ENCODE measurements at places on chromosomes 3 and 15.

GRCh38 chr3:193853511-193854219, 260.7 kb downstream of the OPA1 start:
- DNase-seq: no peak

- DNase-seq: no peak
Observed at GRCh38 chr15:92631721-92632120, 23.9 kb downstream of the FAM174B start.

GRCh38 chr3:52846432-52846965, 11.7 kb upstream of the MUSTN1 start:
- no peak for DNase-seq

DNA sequence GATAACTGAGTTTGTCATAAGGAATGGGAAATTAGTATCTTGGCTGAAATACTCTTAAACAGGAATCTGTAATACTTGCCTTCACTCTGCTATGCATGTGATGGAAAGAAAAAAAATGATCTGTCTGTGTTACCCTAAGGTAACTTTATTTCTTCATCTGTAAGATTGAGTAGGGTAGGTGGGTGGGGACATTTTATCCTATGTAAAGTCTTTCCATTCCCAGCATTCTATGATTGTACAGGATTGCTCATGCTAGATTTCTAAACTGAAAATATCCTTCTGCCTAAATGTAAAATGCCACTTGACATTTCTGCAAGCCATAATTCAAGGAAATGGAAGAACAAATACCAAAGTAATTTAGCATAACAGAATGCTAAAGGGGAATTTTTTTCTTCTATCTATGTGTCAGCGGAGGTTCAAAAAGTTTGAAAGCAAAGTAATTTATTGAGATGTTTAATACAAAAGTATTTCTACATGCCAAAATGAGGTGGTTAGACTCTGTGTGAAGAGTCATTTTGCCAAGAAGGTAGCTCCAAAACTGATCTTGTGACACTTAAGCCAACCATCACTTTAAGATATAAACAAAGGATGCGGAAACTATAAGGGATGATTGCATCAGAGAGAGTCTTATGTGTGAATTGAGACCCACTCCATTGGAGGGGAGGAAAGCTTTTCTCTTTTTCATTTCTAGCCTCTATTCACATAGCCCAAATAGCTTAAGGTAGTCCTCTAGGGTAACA, 46.6 kb upstream of the SERPINI2 start:
- no peak for DNase-seq

DNA sequence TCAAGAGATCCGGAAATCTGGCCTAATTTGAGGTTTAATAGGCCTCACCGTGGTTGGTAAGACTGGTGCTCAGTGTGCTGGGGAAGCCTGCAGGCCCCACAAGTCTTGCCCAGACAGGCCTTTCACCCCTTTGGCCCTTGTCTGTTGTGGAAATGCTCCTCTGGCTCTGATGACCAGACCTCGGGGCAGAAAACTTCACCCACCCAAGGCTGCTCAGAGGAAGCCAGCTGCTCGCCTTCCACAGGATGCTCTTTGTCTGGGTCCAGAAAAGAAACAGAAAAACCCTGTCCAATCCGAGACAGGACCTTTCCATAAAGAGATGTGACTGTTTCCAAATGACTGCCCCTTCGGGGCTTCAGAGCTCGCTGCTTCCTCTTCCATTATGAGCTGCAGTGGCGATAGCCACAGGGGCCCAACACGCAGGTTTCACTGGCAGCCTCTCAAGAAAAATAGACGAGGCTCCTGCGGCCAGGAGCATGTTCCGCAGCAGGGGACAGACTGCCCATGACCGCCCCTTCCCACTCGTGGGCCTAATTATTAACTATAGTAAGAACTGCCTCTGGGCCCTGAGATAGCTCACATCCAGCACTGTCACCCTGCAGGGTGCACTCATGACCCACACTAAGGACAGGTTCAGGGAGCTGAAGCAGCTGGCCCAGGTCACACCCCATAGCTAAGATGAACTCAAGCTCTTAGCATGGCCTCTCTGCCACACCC, 6.8 kb upstream of the SNX22 start:
- no peak for DNase-seq

- DNase-seq: no peak
Observed at GRCh38 chr3:157104928-157105652, 54.9 kb downstream of the CCNL1 start.

DNA sequence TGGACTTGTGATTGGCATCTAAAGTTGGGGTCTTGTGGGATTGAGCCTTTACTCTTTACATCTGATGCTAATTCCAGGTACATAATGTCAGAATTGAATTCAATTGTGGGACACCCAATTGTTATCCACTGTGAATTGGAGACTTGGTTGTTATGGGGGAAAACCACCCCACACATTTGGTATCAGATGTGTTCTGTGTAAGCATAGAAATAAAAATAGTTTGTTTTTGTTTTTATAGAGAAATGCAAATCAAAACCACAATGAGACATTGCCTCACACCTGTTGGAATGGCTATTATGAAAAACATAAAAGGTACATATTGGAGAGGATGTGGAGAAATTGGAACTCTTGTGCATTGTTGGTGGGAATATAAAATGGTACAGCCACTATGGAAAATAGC, 58.5 kb downstream of the CPA3 start:
- DNase-seq: no peak

- DNase-seq: no peak
Observed at GRCh38 chr15:39744334-39745103, 38.1 kb downstream of the FSIP1 start.

DNA sequence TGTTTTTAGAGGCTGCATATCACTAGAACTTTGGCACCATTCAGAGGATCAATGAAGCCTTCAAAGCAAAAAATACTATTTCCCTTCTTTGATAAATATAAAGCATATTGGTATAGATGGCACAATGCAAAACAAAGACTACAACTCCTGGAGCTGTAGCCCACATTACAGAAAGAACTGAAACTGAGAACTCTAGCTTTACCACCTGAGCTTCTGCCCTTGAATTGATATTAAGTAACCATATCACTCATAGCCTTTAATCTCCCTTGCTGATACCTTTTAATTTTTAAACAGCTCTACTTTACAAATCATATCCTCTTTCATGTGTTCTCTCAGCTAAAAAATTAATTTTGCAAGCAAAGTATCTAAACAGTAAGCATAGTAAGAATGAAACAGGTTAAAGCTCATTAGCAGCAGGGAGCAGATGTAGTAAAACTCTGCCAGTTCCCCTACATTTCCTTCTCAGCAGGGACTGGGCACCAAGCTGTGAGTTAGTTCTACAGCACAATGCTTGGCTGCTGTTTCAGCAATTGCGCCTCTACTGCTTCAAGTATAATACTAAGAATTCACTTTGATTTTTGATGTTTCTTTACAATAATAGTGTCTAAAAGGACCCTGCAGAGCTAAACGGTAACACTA, 97.9 kb upstream of the NANOGP8 start:
- no peak for DNase-seq

DNA sequence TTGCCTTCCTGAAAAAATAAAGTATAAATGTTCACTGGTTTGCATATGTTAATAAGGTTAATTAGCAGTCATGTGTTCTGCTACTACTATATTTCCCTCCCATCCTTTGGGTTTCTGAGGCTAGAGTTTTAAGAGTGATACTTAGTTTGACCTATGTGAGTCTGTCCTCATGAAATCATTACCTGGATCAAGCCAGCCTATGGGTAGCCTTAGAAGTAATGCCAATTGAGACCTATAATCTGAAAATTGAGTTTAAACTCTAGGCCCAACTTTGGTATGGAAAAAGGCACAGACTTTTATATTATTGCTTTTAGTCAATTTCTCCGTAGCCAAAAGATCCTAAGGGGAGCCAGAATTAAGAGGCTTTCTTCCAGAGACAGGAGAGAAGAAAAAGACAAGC, 18.4 kb upstream of the SOX2 start:
- DNase-seq: no peak

GRCh38 chr15:71231758-71232157, 116.5 kb downstream of the THSD4 start:
- DNase-seq: no peak

- no peak for DNase-seq
Observed at GRCh38 chr3:184272269-184272668, 3.6 kb upstream of the ECE2 start.

- DNase-seq: no peak
Observed at GRCh38 chr3:94433811-94434210, 370.9 kb downstream of the NSUN3 start.

GRCh38 chr15:59349680-59350420, 22.8 kb downstream of the MYO1E start:
- peak; percentile 93 for DNase-seq

DNA sequence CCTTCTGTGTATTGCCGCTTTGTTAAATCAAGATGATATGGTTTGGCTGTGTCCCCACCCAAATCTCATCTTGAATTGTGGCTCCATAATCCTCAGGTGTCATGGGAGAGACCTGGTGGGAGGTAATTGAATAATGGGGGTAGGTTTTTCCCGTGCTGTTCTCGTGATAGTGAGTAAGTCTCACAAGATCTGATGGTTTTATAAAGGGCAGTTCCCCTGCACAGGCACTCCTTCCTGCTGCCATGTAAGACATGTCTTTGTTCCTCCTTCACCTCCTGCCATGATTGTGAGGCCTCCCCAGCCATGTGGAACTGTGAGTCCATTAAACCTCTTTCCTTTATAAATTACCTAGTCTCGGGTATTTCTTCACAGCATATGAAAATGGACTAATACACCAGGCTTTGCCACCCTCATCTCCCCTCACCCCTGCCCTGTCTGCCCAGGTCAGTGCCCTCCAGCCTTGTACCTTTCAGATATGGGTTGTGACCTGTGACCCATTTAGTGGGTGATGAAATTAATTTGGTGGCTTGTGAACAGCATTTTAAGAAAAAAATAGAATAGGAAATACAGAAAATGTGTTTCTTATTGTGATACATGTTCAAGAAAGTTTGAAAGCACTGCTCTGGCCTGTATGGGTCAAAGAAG, 56.1 kb upstream of the MCF2L2 start:
- DNase-seq: no peak

DNA sequence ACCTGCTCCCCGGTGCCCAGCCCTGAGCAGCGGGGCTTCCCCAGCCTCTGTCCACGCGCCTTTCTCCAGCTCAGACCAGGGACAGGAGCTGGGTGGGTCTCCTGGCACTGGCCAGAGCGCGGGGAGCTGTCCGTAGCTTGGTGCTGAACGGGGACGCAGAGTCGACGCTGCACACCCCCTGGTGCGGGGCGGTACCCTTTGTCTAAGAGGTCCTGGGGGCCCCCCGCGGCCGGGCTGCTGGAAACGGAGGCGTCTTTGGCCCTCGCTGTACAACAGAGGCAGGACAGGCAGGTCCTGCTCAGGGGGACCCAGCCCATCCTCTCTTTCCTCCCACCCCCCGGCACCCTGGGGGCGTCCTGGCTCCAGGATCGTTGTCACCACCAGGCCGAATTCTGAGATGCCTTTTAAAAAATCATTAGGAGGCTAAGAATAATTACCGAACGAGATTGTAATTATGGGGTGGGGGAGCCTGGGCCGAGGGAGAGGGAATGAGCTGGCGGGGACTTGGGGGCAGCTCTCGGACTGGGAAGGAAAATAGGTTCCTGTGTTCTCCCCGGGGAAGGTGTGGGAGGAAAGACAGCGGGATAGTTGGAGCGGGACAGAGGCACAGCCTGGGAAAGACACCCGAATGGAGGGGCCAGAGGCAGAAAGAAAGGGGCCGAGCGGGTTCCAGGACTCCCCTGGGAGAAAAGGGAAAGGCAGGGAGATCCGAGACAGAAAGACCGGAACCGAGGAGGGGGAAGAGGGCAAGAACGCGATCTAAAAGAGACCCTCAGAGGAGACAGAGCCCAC, 4.1 kb upstream of the SKOR1 start:
- DNase-seq: peak; percentile 47

DNA sequence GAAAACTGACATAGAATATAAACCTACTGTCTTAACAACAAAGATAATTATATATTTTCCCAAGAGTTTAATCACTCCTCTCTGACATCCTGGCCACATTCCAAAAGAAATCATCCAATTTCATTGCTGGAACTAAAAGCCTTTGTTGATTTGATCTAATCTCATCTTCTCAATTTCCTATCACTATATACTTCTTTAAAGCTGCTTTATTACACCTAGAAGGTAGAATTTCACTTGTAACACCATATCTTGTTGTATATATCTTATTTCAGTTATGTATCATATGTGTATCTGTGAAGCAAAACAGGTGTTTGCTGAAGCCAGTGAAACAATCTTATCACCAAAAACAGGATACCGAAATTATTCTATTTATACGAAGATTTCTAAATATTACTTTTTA, 740.2 kb downstream of the ROBO1 start:
- DNase-seq: no peak

DNA sequence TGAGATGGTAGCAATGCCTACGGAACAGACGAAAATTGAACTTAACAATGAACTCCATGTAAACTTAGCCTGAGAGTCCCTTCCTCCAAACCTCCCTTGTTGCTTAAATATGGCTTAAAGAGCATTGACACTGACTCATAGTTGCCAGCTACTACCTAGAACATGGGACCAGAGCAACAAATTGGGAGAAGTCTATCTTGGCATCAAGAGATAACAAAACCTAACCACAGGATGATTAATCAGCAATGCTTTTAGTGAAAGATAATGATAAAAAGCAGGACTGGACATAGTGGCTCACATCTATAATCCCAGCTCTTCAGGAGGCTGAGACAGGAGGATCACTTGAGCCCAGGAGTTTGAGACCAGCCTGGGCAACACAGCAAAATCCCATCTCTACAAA, 117.8 kb upstream of the MNS1 start:
- DNase-seq: peak; percentile 30

DNA sequence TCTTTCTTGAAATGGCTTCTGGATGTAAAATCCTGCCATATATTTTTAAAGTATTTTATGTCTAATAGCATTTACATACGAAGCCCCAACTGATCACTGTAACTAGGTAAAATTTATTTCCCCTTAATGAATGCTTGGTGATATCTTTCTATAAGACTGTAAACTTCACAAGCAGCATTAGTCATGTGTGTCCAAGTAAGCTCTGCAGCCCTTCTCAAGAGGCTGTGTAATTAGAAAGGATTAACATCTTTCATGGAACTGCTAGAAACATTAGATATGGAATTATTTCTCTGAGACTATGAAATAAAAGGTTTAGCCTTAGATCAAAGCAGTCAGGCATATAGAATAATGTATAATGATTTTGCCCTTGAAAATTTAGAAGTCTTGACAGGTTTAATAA, 143.3 kb downstream of the EPHA3 start:
- no peak for DNase-seq

GRCh38 chr3:42088803-42089530, 2.2 kb upstream of the TRAK1 start:
- DNase-seq: no peak

All from EL (cell line).